NCI-H1092 treated with DMSO at 0.1 percent for 48 hours (cell line): ENCODE measurements at places on chromosomes 5 and 9.
A peak's percentile ranks its signal among the peaks of the same experiment; 100 is the strongest.

DNA sequence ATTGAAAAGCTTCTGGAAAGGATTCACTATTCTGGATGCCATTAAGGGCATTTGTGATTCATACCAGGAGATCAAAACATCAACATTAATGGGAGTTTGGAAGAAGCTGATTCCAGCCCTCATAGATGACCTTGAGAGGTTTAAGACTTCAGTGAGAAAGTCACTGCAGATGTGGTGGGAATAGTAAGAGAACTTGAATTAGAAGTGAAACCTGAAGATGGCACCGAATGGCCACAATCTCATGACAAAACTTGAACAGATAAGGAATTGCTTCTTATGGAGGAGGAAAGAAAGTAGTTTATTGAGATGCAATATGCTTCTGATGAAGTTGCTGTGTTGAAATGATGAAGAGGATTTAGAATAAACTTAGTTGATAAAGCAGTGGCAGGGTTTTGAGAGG, 254.6 kb upstream of the SLC24A2 start:
- no peak for DNase-seq

GRCh38 chr9:123739387-123739786, 190.5 kb downstream of the DENND1A start:
- no peak for DNase-seq

DNA sequence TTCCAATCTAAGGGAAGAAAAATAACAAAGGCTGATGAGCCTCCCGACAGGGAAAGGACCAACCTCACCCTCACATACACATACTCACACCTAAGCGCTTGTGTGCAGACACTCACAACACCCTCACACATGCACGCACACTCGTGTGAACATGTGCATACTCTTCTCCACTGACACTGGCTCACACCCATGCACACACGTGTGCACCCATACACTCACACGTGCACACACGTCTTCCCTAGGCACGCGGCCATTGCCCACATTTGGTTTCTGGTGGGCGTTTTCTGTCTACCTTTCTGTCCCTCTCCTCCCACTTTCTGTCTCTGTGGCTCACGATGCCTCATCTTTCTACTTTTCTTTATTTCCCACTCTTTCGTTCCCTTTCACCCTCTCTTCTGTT, 169.7 kb upstream of the MVB12B start:
- DNase-seq, result no peak

- DNase-seq, result peak; percentile 52
These were observed at the start of gene TNFSF15 for GRCh38 chr9:114805670-114806525. TSS of gene TNFSF15 (minus strand) at chr9:114806039. CDS start at chr9:114806012, 27 bp downstream.

- DNase-seq, result no peak
These were observed 187.8 kb downstream of the NXNL2 start for GRCh38 chr9:88722753-88723152.

- DNase-seq, result no peak
These were observed 31.5 kb downstream of the VAV2 start for GRCh38 chr9:133960568-133961129.

GRCh38 chr9:34463098-34463900, 4.7 kb downstream of the DNAI1 start:
- DNase-seq, result no peak

DNA sequence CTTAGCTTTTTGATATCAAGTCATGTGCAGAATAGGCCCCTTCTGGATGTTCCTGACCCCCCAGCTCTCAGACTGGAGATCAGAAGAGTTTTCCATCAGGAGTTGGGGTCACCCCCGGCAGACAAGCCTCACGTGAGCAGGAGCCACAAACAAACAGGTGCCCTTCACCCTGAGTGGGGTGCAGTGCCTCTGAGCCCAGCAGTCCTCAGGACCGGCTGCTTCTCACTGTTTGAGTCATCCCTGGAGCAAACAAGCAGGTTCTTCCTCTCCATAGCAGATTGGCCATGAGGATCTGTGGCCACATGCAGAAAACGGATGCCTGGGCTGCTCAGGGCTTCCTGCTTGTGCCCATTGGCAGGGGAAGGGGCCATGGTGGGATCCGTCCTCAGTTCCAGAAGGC, 47.0 kb downstream of the LRSAM1 start:
- DNase-seq, result no peak

DNA sequence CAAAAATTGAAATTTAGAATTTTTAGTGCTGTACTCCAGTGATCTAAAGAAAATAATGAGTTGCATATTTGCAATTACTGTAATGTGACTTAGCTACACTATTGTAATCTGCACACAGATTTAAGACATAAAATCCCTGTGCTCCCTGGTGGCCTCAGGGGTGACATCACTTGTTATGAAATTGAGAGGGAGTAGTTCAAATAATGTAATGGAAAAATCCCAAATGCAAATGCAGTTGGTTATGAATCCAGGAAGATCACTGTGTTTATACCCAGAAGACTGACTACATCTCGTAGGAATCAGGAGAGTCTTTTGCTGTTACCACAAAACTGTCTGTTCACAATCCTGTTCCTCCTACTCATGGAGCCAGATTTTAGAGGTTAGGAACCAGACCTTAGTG, 178.7 kb upstream of the FBXL17 start:
- DNase-seq, result no peak

GRCh38 chr5:76801159-76801802, 17.5 kb upstream of the F2RL1 start:
- DNase-seq, result no peak

- DNase-seq, result no peak
These were observed 57.4 kb downstream of the SERINC5 start for GRCh38 chr5:80198399-80198798.

- no peak for DNase-seq
These were observed 59.0 kb upstream of the ZBTB43 start for GRCh38 chr9:126745574-126746411.
